ENCODE measurements at places on chromosomes 13 and 19. TPM values are rescaled to one million over a fixed set of nuclear protein-coding genes. Genes with fewer than 3 reads are reported as not detected.

DNA sequence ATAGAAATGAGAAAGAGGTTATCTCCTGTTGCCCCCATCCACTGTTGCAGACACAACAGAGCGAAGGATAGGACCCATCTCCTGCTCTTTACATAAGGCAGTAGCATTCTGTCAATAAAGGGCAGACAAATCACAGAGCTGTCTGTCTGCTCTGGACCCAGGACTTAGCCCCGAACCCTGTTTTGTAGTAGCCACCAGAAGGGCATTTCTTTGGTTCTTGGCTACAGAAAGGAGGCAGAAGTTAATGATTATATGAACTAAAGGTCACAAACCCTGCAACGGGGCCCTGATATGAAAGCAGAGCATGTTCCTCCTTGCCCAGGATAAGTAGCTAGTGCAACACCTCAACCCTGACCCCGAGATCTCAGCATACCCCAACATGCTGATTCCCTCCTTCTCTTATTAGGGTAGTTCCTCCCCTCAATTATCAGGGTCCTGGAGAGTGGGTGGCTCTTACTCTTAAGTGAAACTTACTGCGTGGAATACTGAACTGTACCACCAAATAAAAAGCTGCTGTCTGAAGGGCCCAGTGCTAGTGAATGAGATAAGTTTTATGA lies 680.4 kb upstream of the SPRY2 start:
- no peak for DNase-seq

DNA sequence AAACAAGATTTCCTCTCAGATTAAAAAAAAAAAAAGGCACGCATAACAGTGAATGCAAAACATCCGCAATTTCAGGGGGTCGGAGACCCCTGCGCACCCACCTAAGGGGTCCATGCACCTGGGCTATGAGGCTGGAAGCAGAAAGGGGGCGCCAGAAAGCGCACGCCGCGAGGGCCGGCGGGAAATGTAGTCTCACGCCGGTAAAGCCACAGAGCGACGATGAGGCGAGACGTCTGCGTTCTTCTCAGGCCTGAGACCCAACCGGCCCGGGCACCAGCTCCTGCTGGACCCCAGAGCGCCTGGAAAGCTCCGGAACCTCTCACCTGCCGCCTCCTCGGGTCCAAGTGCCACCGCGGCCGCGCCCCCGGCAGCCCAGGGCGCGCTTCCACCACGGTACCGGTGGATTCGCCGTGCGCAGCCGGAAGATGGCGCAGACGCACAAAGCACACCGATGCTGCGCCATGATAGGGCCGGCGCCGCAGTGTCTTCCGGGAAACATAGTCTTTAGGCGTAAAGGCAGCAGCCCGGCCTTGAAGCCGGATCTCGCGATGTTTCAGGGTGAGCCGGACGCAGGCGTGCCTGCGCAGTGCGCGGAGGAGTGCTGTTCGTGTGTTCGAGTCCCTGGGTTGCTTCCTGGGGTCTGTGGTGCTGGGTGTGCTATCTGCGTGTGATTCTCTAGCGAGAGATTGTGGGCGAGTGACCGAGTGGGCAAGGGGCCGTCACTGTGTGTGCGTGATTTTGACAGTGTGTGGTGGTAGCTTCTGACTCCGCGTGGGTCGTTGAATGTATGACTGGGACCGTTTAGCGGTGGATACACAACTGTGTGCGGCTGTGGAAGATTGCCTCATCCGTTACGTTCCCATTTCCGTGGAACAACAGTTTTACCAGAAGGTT lies at the start of gene ZNF582:
TSS of gene ZNF582 (minus strand) at position 416 of the 894 bp plus-strand sequence. CDS start 1,782 bp downstream, outside the sequence.
- DNase-seq, result peak; percentile 91

- DNase-seq, result no peak
These were observed 60.0 kb downstream of the FLT1 start for GRCh38 chr13:28434926-28435325.

GRCh38 chr13:74289861-74290773 lies 155.9 kb upstream of the KLF12 start:
- DNase-seq, result no peak

DNA sequence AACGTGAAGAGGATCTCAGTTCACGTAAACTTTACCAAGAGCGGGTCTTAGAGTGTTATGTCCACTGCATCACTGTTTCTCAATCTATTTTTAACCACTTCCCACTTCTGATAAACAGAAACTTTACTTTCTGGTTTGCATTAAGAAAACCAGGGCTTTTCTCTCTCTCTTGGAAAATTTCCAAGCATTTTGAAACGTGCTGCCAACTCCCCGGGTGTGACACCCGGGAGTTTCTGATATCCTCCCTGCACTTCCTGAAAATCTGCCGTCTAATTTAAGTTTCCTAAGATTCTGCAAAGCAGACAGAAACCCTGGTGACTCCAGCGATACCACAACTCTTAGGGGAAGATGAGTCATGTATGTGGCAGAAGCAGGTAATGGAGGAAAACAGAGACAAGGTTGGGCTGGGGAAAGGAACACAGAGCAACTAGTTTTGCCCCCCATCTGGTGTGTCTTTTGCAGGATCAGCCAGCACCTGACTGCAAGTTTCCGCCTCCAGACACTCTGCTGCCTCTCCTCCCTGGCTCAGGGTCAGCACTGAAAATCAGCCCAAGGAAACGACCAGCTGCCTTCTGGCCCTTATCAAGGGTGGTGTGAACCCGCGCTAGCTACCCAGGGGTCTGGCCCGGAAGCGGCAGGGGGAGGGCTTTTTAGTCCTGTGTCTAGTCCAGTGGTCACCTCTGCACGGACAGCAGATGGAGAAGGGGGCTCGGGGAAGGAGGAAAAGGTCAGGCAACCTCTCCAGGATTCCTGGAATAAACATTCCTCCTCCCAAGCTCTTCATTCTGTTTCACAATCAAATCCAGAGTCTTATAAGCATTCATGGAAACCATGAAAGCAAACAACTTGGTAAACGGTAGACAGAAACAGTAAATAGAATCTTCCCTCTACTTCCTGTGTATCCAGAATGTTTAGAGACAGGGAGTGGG lies 11.3 kb upstream of the FFAR2 start:
- DNase-seq, result no peak

GRCh38 chr13:53499576-53500133 lies 471.0 kb downstream of the OLFM4 start:
- no peak for DNase-seq

- DNase-seq, result no peak
These were observed 149.9 kb upstream of the SOX1 start for GRCh38 chr13:111917086-111917485.

DNA sequence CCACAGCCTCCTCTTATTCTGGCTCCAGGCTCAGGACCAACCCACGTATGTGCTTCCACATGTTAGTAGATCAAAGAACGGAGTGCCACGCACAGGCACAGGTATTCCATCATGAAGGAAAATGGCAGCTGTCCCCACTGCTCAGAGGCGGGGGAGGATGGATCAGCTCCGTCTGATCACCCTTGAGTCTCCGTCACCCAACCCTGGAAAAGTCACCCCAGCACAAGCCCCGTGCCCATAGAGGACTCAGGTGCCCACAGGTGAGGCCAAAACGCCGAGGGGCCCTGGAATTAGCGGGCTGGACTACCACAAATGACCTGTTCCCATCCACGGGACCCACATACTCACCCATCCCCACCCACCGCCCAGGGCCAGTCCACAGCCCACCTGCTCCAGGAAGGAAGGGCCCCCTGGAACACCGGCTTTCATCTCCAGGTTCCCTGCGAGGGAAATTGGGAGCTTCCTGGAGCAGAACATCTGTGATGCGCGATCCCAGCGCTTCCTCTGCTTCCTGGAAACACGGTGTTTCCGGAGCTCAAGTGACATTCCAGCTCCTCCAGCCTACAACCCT lies 120.5 kb upstream of the SPACA7 start:
- peak; percentile 57 for DNase-seq

The CEACAM16 gene
- not detected for total RNA-seq

The TUBA3C gene
- total RNA-seq, result not detected

The SIGLECL1 gene
- not detected for total RNA-seq

The OR1M1 gene
- total RNA-seq, result not detected

The ADGRL1 gene
- total RNA-seq, result 24.9 TPM

The ZNF808 gene
- 37.4 TPM for total RNA-seq
